ENCODE measurements at places on chromosomes 6 and 20. TPM values are rescaled to one million over a fixed set of nuclear protein-coding genes. Genes with fewer than 3 reads are reported as not detected.

Gene PTK6
- polyA plus RNA-seq = not detected

Gene PI16
- 0.41 TPM for polyA plus RNA-seq

Gene MACROD2
- polyA plus RNA-seq = 0.46 TPM

GRCh38 chr6:123306334-123306733 is 310.3 kb downstream of the CLVS2 start:
- DNase-seq = no peak

GRCh38 chr20:21681234-21681921 is 24.1 kb upstream of the PAX1 start:
- no peak for DNase-seq

DNA sequence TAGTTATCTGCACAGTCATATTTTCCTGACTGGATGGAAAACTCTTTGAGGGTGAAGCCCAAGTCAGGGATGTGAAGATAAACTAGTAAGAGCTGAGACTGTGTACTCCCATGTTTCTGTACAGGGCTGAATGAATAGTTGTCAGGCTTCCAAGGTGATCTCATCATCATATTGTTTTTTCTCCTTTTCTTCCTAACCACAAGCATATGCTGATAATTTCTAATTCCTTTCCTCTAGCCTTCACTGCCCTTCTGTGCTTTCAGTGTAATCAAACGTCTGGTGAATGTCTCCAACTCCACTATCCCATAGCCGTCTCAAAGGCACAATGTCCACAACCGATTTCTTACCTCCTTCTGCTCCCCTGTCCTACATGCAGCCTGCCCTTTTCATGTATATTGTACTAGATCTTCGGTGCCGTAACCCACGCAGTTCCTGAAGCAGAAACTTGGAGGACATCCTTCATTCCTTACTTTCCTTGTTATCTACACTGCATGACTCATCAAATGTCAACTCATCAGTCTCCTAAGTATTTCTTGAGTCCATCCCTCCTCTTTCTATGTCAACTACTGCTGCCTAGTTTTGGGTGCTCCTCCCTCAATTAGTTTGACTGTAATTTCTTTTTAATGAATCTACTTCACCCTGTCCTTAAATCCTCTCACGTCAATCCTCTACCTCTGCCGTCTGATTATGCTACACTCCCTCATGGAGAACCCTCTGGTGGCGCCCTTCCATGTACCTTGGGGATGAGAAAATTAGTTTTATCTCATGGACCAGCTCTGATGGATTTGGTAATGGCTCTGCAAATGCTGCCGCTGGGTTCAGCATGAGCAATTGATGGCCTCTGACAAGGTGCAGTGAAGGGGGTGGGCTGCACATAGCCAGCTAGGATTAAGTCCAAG is 21.9 kb downstream of the NCOA7 start:
- DNase-seq = peak; percentile 98

DNA sequence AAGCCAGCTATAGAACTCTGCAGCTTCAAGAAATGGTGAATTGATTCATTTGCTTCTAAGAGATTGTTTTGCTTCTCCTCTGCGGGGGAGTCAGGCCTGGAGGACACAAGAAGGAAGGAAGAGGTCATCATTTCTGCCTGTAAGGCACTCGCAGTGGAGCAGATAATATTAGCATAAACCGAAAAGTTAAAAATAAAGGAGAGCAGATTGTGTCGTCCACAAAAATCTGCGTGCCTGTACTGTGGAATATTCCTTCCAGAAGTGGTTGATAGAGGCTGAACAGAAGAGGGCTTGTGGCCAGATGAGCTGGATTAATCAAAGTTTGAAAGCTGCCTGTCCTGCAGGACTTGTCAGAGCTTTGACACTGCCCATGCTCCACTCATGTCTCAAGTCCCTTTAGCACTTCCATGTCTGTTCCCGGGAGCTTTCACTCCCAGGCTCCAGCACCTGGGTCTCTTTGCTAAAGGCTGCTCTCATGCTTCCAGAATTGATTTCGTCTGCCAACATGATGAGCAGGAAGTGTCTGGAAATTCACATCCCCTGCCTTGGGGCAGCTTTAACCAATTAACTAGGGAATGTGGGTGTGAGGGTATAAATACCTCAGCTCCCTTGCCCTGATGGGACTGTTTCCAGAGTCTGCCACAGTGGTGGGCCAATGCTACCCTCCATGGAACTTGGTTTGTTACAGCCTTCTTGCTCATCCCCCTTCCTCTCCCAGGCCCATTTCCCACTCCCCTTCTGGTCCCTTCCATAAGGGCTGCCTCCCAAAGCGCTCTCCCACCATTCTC is 65.1 kb upstream of the STX16 start:
- no peak for DNase-seq

Measured in endothelial cell of umbilical vein (primary cell).